ENCODE measurements at places on chromosomes 1 and 21.

DNA sequence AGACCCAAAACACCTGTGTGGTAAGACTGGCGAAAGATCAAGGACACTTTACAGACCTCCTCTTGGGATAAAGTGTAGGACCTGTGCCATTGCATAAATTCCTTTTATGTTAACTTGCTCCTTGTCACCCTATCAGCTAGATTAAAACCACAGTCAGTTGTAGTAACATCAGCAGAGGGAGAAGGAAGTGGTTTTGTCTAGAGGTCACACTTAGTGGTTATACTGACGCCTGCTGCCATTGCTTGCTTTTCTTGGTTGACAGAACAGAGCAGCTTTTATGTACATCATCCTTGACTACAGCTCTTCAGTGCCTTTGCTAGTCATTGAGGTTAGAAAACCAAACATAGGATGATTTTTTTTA lies 101.4 kb downstream of the PBX1 start:
- no peaks in the 10 kb centered on the region for H3K36me3 ChIP-seq
- H3K4me3 ChIP-seq, result no peak overlapping the region
- DNase-seq, result no peak
- peaks cover 28% of the 10 kb centered on the region for H3K4me1 ChIP-seq
- no peaks in the 10 kb centered on the region for H3K27me3 ChIP-seq

DNA sequence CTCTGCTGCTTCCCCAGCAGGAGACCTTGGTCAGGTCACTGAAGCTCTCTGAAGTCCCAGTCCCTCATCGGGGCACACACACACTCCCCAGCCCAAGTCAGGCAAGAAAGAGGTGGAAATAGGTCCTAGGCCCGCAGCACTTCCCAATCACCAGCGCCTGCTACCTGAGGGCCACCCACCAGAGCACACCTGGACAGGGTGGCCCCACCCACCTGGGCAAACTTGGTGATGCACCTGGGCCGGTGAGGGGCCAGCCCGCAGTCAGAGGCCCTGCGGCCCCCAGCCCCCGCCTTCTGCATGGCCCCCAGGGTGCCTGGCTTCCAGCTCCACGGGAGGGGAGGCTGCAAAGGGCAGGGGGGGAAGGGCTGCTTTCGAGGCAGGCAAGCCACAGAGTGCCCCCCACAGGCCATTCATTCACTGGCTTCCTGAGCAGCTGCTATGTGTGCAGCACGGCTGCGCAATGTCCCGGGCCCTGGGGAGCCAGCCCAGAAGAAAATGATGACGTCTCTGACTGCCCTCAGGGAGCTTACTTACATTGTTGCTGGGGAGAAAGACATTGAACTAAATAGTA lies 4.7 kb downstream of the SH2D5 start:
- DNase-seq, result peak; percentile 47
- H3K4me3 ChIP-seq, result no peak overlapping the region
- H3K36me3 ChIP-seq, result no peaks in the 10 kb centered on the region
- H3K27me3 ChIP-seq, result peaks cover 4% of the 10 kb centered on the region
- H3K4me1 ChIP-seq, result no peaks in the 10 kb centered on the region

DNA sequence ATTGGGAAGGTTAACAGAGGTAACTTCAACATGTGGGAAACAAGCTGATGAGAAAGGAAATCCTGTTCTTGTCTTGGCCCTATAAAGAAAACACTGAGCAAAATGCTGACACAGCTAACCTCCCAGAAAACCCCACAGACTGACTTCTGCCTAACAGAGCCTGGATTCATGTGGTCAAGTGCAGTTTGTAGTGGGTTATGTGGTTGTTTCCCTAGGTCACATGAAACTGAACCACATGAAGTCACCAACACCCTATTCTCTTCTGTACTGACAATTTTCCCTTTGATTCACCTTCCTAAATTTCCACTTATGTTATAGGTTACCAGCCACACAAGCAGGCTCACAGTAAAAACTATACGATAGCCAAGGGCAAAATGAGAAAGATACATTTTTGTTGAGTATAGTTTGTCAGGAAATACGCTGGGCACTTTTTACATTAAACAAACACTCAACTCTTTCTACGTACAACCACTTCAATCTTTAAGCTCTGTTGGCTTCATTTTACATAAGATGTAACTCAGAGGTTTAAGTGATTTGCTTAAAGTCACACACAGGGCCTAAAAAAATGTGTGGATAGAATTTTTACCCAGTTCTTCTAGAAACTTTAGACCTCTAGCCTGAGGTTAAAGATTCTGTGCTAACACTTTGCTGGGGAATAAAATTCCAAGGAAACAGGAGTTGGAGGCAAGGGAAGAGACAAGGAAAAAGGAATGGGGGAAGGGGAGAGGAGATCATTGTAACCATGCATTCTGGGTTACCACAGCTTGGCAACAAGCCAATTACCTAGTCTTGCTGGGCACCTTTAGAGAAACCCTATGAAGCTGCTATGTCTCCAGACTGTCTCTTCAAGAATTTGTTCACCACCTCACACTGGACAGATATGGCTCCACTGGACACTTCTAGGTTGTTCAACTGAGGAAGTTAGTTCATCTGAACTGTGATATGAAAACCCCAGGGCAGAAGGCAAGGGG lies 601.6 kb upstream of the USP24 start:
- no peaks in the 10 kb centered on the region for H3K4me1 ChIP-seq
- DNase-seq, result no peak
- no peak overlapping the region for H3K27ac ChIP-seq

GRCh38 chr1:5747426-5748285 lies 244.6 kb downstream of the NPHP4 start:
- no peak for DNase-seq
- H3K27ac ChIP-seq, result no peak overlapping the region
- peaks cover 19% of the 10 kb centered on the region for H3K4me1 ChIP-seq
- H3K27me3 ChIP-seq, result no peaks in the 10 kb centered on the region
- no peak overlapping the region for H3K4me3 ChIP-seq
- no peaks in the 10 kb centered on the region for H3K36me3 ChIP-seq

DNA sequence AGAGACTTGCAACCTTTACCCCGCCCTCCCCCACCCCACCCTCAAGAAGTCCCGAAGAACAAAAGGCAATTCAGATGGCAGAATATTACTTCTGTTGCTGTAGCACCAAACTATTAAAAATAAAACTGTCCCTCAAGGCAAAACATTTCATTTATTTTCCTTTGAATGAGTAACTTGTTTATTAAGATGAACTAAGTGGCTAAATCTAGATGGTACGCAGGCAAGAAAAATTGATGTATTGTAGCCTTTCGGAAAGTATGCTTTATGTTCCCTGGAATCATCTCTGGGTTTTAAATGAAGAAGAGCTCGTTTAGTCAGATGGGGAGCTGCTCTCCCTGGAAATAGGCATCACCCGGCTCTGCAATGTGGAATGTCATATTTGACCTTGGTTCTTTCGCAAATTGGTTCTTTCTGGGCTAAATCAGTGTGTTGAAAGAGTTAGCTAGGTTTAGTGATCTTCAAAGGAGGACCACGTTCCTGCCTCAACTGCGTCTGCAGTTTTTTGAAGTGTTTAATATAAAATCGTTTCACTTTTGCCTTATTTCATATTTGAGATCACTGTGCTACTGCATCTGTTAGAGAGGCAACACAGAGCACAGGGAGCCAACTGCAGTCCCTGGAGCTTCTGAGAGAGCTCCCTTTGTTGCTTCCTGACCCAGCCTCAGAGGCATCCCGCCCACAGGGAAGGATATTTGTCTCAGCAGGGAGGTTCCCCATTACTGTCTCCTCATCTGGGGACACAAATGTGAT lies 61.8 kb downstream of the KIF26B start:
- no peaks in the 10 kb centered on the region for H3K4me1 ChIP-seq
- no peak for DNase-seq
- no peaks in the 10 kb centered on the region for H3K36me3 ChIP-seq
- no peaks in the 10 kb centered on the region for H3K27me3 ChIP-seq
- H3K4me3 ChIP-seq, result no peak overlapping the region
- H3K27ac ChIP-seq, result no peak overlapping the region

- no peak overlapping the region for H3K4me3 ChIP-seq
- no peaks in the 10 kb centered on the region for H3K36me3 ChIP-seq
- H3K27me3 ChIP-seq, result no peaks in the 10 kb centered on the region
- DNase-seq, result no peak
These were observed 63.9 kb downstream of the GRIK1 start for GRCh38 chr21:29875873-29876272.

- no peak overlapping the region for H3K4me3 ChIP-seq
- H3K4me1 ChIP-seq, result no peaks in the 10 kb centered on the region
- no peaks in the 10 kb centered on the region for H3K36me3 ChIP-seq
- no peaks in the 10 kb centered on the region for H3K27me3 ChIP-seq
These were observed 725.7 kb downstream of the USP25 start for GRCh38 chr21:16455526-16455925.

DNA sequence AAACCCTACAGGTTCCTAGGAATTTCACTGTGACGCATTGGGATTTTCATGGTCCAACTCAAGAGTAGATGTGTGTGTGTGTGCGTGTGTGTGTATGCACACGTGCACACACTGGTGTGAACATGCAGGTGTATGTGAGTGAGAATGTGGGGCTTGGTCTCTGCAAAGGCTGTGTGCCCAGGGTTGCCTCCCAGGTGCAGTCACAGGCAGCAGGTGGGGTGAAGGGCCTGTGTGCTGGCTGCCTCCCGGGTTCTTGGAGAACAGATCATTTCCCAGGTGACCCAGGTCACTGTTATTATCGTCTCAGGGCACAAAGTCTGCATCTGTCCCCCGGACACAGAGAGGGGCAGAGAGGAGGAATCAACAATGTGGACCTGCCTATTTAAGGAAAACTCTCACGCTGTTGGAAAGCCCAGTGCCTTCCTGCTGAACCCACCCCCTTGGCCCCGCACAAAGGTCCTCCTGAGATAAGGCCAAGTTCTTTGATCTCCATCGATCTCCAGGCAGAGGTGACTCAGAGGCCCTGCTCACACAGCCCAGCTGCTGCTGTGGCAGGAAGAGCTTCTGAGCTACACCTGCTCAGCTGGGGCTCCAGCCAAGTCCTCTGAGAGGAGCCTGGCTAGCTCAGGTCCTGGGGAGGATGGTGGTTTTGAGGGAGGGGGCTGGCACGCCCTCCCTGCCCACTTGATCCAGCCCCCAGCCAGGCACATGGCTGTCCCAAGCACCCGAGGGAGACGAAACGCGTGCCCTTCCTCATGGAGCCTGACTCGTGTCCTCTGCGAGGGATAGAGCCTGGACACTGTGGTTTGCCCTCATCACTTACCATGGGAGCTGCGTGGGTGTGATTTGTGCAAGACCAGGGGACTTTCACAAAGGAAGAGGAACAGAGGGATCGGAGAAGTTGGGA lies 134.0 kb upstream of the ARHGEF16 start:
- H3K36me3 ChIP-seq, result no peaks in the 10 kb centered on the region
- H3K4me3 ChIP-seq, result no peak overlapping the region
- H3K27ac ChIP-seq, result no peak overlapping the region

DNA sequence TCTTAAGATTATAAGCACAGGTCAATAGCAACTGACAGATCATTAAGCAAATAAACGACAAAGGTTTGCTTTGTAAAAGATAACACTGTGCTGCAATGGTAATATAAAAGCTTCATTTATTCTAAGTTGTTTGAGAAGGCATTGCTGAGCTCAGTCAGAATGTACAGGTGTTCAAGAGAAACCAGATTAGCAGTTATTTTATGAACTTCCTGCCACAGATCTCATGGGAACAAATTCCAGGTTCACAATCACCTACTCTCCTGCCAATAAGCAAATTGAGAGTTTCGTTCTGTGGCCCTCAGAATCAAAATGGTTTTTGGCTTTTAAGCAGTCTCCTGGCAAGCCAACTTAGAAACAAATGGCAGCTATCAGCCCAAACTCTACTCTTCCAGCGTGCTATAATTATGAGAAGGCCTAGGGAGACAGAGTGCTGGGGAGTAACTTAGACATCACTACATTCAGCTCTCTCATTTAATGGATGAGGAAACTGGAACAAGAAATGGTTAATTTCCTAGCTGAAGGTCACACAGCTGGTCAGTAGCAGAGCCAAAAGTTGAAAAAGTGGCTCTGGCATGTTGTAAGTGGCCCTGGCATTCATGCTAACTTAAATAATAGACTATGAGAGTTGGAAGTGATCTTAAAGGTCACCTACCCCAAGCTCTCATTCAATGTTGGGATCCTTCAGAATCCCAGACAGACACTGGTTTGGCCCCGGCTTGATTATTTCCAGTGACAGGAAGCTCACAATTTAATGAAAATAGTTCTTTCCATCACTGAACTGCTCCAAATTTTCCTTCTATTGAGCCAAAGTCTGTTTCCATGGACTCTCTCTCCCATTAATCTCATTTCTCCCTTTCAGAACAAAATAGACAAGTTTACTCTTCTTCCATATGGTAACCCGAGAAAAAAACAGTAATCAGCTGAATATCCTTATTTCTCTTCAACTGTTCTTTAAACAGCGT lies 82.6 kb upstream of the EDEM3 start:
- H3K36me3 ChIP-seq, result peaks cover 12% of the 10 kb centered on the region
- H3K27ac ChIP-seq, result peak overlapping the region; percentile 40
- no peak overlapping the region for H3K4me3 ChIP-seq
- DNase-seq, result no peak
- H3K27me3 ChIP-seq, result no peaks in the 10 kb centered on the region

DNA sequence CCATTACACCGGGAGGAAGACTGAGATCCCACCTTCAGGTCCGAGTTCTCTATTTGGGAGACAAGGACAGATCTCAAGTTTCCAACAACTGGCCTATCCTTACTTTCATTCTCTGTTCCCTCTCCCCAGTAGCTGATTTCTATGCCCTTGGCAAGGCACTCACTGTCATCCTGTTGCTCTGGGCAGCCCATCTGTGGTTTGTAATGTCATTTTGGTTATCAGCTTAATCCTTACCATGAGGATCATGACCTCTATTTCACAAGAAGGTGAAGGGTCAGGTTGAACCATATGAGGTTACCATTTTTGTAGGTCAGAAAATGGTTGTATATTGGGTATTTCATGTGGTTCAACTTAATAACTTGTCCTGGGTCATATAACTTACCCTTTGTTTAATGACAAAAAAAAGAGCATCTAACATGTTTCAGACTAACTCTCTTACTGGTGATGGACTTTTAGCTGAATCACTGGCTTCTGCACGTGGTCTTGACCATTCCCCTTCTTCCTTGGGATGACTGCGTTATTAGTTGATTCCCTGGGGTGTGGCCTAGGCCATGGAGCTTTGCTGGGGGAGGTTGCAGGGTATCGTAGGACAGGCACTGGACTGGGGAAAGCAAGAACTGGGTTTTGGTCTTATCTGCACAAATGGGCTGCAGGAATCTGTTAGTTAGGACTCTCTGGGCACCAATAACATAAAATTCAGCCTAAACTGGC lies 120.2 kb downstream of the ACTL8 start:
- no peaks in the 10 kb centered on the region for H3K27me3 ChIP-seq
- peaks cover 13% of the 10 kb centered on the region for H3K4me1 ChIP-seq
- no peak overlapping the region for H3K4me3 ChIP-seq
- H3K36me3 ChIP-seq, result no peaks in the 10 kb centered on the region
- H3K27ac ChIP-seq, result peak overlapping the region; percentile 49

GRCh38 chr1:96234299-96234698 lies 487.3 kb upstream of the PTBP2 start:
- no peaks in the 10 kb centered on the region for H3K36me3 ChIP-seq
- no peak overlapping the region for H3K27ac ChIP-seq
- DNase-seq, result peak; percentile 69
- H3K4me1 ChIP-seq, result no peaks in the 10 kb centered on the region
- no peaks in the 10 kb centered on the region for H3K27me3 ChIP-seq
